ENCODE measurements at places on chromosomes 7 and 10.

DNA sequence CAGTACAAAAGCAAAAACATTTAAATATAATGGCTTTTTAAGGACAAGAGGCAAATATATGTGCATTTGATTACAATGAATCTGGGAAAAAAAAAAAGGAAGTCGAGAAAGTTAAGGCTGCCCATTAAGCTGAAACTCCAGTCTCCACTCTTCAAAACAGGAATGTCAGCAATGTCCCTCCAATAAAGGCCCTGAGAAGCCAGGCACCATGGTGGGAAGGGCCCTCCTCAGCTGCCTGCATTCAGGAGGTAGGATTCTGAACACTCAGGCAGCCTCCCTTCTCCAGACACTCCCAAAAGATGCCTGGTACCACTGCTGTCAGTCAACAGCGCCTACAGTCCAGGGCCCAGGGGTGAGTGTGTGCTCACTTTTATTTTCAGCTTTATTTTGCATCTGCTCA is 121.3 kb upstream of the MGMT start:
- no peak for DNase-seq

GRCh38 chr7:67489881-67490280 is 493.2 kb downstream of the TYW1 start:
- no peak for DNase-seq

GRCh38 chr7:78620920-78621319 is 822.3 kb downstream of the PHTF2 start:
- no peak for DNase-seq

GRCh38 chr10:130438861-130439260 is 302.7 kb downstream of the GLRX3 start:
- no peak for DNase-seq

GRCh38 chr10:6089334-6090219 is 743 bp downstream of the RBM17 start:
- DNase-seq = no peak

DNA sequence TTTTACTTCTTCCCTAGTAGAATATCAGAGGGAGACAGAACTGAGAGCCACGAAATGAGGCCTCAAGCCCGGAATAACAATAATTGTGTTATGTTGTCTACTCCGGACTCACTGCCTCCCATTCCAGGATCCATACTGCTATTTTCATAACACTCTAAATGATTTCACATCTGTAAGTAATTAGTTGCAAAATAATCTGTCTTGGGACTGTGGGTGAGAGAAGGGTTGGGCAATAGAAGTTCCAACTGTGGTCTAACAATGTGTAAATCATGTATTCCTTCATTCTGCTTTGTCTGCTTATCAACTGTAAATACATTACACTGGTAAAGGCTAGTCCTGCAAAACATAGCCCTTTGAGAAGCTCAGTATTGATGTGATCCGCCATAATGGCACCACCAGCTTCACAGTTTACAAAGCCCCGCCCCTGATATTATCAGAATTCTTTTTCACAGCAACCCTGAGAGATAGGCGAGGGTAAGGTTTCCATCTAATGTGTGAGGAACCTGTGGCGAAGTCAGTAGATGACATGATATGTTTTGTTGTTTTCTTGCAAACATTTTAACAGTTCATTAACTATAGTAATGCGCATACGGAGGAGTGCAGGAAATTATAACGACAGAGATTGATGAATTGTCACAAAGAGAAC is 265.7 kb upstream of the BMPER start:
- DNase-seq = no peak
